ENCODE measurements at places on chromosomes 11 and 22. TPM values are rescaled to one million over a fixed set of nuclear protein-coding genes. Genes with fewer than 3 reads are reported as not detected.

MB gene
- 0.26 TPM for total RNA-seq

GRAMD1B gene
- 24.4 TPM for total RNA-seq

DEFB131B gene
- total RNA-seq = not detected

ZNF215 gene
- 0.05 TPM for total RNA-seq

OR2AG2 gene
- not detected for total RNA-seq

NPTXR gene
- 2.0 TPM for total RNA-seq

CST6 gene
- 0.38 TPM for total RNA-seq

CCDC188 gene
- total RNA-seq = not detected

PLAAT5 gene
- total RNA-seq = 0.13 TPM

ACTN3 gene
- total RNA-seq = 0.08 TPM

ENDOD1 gene
- total RNA-seq = 15.1 TPM

BIK gene
- 9.9 TPM for total RNA-seq

All from activated T-cell treated with anti-CD3 and anti-CD28 coated beads, Interleukin-2, amount 50 U/mL, for 4 hours (primary cell).